ENCODE measurements at places on chromosomes 6 and 20. TPM values are rescaled to one million over a fixed set of nuclear protein-coding genes. Genes with fewer than 3 reads are reported as not detected.
A peak's percentile ranks its signal among the peaks of the same experiment; 100 is the strongest.

GRCh38 chr20:46995561-46996142 is 101.0 kb downstream of the EYA2 start:
- no peak for DNase-seq

GRCh38 chr6:133730881-133731280 is 158.0 kb upstream of the TCF21 start:
- no peak for DNase-seq

DNA sequence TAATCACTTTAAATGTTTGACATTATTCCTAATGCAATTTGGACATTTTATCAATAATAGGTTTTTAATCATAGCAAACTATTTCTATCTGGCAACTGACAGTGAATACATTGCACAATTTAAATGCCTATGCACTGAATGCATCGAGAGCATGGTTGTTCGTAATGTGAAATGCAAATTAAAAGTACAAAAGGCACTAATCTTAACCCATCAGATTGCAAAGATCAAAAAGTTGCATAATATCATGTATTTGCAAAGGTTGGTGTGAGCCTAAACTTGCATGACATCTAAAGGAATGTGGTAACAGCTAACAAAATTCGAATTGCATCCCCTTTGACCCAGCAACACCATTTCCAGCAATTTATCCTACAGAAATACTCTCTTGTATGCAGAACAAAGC is 469.9 kb upstream of the IRAK1BP1 start:
- no peak for DNase-seq

GRCh38 chr6:43097502-43097901 is 21.4 kb downstream of the PTK7 start:
- no peak for DNase-seq

DNA sequence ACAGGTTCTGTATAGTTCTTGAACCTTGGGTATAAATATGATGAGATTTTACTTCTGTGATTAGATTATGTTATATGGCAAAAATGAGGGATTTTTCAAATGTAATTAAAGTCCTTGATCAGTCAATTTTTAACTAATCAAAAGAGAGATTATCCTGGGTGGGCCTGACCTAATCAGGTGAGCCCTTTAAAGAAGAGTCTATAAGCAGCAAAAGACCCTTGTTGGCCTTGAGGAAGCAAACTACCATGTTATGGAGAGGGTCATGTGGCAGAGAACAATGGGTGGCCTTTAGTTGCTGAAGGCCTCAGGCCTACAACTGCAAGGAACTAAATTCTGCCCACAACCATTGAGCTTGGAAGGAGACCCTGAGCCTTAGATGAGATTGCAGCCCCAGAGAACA is 102.5 kb upstream of the RIPOR2 start:
- no peak for DNase-seq

- no peak for DNase-seq
Measured at GRCh38 chr20:44583157-44583556, 778 bp downstream of the PKIG start.

DNA sequence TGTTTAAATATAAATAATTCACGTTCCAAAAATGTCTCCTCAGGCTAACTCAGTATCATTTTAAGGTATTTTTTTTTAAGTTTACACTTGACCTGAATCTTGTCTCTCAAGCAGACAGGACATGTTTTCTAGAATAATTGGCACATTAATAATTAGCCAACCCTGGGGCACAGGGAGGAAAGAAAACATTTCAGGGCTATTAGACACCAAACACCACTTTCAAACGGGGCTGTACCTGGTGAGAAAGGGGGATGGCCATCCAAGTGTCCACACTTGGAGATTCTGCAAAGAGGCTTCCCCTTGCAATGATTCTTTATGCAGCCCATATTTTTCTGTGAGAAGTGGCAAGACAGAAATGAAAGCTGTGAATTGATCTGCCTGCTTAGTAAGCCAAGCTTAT is 560.8 kb downstream of the CD109 start:
- DNase-seq = no peak

GRCh38 chr6:88856566-88856965 is 106.9 kb downstream of the RNGTT start:
- no peak for DNase-seq

- no peak for DNase-seq
Measured at GRCh38 chr6:90178384-90178855, 118.2 kb downstream of the BACH2 start.

- DNase-seq = no peak
Measured at GRCh38 chr6:108403236-108403635, 108.4 kb downstream of the AFG1L start.

DNA sequence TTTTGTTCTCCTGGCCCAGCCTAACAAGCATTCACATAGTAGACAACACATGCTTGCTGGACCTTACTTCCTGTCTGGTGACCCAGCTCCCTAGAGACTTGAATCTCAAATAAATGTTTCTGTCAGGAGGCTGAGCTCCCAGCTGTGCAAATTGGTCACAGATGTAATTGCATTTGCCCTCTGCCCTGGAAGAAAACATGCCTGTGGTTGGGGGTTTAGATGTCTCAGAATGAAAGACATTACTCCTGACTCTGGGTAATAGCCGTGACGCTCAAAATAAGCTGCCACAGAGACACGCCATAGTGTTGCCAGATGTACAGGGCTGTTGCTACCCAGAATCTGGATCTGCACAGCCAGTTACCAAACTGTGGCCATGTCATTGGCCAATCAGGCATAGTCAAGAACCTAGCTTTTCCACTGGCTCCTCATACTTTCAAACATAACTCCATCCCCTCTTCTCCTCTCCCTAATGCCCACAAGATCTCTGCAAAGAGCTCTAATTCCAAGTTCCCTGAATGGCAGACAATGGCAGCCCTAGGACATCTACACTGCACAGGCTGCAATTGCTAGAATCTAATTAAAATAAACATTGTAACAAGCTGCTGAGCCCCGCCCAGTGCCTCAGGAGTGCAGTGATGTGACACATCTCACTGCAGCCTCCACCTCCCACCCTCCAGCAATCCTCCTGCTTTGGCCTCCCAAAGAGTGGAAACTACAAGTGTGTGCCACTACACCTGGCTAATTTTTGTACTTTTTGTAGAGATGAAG is 32.8 kb upstream of the GMPR start:
- no peak for DNase-seq

DNA sequence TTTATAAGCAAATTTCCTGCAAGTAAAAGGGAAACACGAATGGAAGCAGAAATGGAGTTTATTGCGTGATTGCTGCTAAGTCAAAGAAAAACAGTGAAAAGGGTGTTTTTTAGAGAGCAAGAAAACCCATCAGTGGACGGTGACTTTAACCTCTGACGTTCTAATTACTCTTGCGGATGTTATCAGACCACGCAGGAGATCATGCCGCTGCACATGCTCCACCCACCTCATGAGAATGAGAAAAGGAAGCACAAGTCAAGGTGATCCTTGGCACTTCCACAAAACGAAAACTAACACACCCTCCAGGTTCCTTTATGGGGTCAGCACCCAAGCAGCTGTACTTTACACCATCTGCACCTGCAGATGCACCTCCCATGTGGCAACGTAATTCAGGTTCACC is 45.0 kb downstream of the LYRM4 start:
- no peak for DNase-seq

DNA sequence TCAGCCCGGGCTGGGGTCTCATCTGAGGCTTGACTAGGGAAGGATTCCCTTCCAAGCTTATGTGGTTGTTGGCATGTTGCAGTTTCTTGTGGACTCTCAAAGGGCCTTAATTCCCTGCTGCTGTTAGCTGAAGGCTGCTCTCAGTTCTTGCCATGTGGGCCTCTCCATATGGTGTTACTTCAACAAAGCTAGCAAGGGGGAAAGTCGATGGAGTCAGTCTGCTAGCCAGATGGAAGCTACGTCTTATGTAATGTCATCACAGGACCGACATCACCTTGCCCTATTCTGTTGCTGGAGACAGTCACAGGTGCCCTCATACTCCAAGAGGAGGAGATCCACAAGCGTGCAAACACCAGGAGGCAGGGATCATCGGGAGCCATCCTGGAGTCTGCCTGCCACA is 43.3 kb upstream of the ARMC2 start:
- no peak for DNase-seq

DNA sequence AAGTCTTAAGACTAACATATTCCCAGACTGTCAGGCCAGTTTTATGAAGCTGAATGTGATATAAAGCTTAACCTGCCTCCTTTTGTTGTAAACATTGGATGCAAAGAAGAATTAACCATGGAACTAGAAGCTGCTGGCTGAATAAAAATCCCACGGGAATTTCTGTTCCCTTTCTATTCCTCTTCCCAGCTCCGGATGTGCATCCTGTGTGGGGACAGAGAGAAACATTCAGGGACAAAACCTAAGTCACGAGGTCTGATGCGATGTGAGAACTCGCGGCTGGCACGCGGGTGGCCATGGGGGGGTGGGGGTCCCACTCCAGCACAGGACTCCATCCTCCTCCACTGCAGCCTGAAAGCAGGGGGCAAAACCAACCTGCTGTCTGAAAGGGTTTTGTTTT is 32.2 kb downstream of the RAMACL start:
- no peak for DNase-seq

GRCh38 chr20:8227293-8227692 is 95.2 kb downstream of the PLCB1 start:
- DNase-seq = no peak

- DNase-seq = peak; percentile 57
Measured at GRCh38 chr20:41213150-41213820, 75.9 kb downstream of the PLCG1 start.

GRCh38 chr6:112760831-112761230 is 413.7 kb downstream of the RFPL4B start:
- no peak for DNase-seq

DNA sequence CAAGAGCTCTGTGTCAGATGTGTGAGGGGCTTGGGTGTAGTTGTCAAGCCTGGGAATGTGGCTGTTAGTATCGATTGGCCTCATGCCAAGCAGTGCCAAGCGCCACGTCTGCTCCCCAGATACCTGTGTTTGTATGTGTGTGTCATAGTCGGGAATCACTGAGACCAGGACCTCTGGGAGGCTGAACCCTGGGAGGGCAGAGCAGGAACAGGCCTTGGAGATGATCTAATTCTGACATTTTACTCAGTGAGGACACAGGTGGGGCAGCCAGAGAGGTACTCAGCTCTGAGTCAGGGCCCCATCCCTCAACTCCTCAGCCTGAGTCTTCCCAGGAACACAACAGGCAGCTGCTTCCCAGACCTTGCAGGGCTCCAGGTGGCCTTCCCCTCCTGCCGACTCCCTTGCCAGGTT is 51.2 kb upstream of the FANCE start:
- DNase-seq = no peak

GRCh38 chr6:152110886-152111820 is 303.7 kb downstream of the ESR1 start:
- peak; percentile 73 for DNase-seq

DNA sequence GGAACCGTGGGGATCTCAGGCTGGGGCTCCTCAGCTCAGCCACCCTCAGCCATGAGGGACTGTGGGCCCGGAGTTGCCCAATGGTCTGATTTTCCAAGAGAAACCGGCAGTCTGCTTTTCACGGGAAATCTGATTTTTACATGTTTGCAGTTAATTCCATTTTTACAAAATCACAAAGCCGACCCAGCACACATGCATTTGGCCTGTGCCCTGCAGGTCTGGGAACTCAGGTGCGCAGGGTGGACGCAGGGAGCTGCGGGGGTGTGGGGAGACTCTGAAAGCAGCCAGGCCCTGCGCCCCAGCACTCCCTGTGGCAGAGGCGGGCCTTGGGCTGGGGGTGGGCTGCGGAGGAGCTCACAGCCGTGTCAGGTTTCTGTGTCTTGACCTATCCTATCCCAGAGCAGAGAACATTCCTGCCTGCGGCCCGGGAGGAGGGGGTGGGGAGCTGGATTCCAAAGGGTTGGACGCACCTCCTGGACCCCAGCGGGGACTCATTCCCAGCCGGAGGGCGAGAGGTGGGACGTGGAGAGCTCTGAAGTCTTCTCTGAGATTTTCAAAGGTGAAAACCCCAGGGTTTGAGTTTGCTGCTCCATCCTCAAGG is 60.6 kb downstream of the ADNP start:
- DNase-seq = no peak

DNA sequence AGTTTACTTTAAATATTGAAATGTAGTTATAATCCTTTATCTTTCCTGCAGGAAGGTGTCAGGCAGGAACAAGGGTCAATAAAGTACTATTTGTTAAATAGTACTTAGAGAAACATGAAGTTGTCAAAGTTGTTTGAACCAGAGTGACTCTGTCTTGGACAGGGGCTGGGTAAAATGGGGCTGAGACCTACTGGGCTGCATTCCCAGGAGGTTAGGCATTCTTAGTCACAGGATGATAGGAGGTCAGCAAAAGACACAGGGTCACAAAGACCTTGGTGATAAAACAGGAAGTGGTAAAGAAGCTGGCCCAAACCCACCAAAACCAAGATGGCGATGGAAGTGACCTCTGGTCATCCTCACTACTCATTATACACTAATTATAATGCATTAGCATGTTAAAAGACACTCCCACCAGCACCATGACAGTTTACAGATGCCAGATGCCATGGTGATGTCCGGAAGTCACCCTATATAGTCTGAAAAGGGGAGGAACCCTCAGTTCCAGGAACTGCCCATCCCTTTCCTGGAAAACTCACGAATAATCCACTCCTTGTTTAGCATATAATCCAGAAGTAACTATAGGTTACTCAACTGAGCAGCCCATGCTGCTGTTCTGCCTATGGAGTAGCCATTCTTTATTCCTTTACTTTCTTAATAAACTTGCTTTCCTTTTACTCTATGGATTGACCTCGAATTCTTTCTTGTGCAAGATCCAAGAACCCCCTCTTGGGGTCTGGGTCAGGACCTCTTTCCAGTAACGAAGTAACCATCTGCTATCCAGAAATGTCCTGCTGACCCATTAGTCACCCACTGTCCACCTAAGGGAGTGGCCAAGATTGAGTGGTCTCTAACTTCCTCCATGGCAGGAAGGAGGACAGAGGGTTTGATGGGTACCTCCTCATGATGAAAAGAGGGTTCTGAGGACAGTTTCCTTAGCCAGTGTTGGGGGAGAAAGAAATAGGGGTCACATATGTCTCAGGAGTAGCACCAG is 19.6 kb downstream of the SLC22A2 start:
- DNase-seq = no peak

- DNase-seq = no peak
Measured at GRCh38 chr6:116419069-116419786, 41.9 kb upstream of the CALHM6 start.

The RBBP9 gene
- 4.5 TPM for total RNA-seq

The CTCFL gene
- not detected for total RNA-seq

The TSPYL4 gene
- total RNA-seq = 26.0 TPM

The KHDC1L gene
- total RNA-seq = not detected

The SYNDIG1 gene
- total RNA-seq = 11.5 TPM

The UBR2 gene
- 32.0 TPM for total RNA-seq

The GABRR1 gene
- not detected for total RNA-seq

The SLC22A16 gene
- not detected for total RNA-seq

The RCAN2 gene
- 258 TPM for total RNA-seq

The C20orf141 gene
- not detected for total RNA-seq

The GCLC gene
- total RNA-seq = 26.6 TPM

The MUCL3 gene
- not detected for total RNA-seq

The TRIM10 gene
- not detected for total RNA-seq
